ENCODE measurements at places on chromosomes 3 and 15.

- DNase-seq: no peak
These were observed 14.6 kb upstream of the TFRC start for GRCh38 chr3:196096382-196096953.

DNA sequence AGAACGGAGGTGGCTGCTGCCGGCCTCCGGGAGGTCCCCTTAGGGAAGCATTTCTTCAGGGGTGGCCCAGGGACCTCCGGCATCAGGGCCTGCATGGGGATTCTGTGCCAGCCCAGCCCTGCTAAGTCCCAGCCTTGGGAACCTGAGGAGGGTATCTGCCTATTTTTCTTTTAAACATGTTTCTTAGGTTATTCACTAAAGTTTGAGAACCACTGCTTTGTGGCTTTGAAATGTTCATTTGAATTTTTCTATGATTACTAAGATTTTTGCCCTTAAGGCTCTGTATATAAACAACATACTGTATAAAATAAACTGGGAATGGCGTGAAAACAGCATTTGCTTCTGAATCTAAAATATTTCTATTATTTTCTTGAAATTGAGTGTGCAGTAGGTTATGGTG, 24.4 kb downstream of the FAN1 start:
- DNase-seq: no peak

- no peak for DNase-seq
These were observed 34.5 kb downstream of the POMGNT2 start for GRCh38 chr3:43071313-43071893.

DNA sequence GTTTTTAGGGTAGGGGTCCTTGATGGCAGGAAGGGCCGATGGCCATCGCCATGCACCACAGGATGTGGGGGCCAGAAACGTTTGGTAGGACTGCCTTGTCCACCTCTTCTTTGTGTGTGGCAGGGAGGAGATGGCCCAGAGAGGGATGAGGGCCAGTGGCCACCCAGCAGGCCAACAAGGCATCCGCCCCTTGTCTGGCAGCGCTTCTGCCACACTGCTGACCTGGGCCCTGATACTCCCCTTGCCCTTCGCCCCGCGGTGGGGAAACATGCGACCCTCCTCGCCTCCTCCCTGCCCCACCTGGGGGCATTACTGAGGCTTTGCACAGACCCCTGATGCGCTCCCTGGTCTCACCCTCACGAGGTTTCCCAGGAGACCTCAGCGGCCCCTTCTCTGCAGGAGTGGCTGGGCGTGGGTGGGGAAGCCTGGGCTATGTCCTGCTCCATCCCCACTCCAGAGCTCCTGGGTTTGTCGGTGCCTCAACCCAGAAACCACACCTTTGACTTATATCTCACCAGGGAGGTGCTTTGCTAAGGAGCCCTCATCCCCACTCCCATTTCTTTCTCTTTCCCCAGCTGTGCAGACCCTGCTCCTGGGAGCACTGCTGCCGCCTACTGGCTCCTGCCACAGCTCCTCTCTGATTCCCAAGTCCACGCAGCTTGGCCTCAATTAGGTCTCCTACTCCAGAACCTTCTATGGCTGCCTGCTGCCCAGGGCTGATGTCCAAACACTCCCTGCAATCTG, 38.7 kb downstream of the FEM1B start:
- no peak for DNase-seq

- no peak for DNase-seq
These were observed 111.3 kb upstream of the PRR20G start for GRCh38 chr3:127399154-127399553.

- DNase-seq: no peak
These were observed 185.9 kb downstream of the MEX3B start for GRCh38 chr15:81859737-81860516.

DNA sequence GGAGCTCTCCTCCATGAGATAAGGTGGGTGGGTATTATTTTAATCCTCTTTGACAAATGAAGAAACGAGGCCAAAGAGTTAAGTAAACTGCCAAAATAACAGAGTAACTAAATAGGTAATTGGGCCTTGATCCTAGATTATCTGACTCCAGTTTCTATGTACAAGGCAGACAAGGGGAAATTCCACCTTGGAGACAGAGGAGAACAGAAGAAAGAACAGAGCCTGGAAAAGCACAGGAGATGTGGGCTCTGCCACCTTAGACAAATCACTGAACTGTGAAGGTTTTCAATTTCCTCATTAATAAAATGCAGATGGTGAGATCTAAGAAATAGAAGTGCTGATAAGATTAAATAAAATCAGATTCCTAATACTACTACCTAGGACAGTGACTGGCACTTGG, 310.2 kb upstream of the TLE3 start:
- no peak for DNase-seq

DNA sequence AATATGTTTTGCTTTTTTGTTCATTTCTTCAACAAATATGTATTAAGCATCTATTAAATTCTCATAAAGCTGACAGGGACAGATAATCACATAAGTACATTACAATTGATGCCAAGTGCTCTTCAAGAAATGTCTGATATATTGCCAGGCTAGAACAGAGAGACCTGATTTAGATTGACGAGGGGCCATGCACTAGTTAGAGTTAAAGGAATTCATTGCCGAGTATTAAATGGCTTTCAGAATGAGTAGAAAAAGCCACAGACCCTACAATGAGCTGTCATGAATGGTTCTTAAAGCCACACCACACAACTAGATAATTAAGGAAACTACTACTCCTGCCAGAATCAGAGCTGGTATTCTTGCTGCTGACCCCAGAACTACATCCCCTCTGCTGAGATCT, 250.2 kb upstream of the MME start:
- no peak for DNase-seq

DNA sequence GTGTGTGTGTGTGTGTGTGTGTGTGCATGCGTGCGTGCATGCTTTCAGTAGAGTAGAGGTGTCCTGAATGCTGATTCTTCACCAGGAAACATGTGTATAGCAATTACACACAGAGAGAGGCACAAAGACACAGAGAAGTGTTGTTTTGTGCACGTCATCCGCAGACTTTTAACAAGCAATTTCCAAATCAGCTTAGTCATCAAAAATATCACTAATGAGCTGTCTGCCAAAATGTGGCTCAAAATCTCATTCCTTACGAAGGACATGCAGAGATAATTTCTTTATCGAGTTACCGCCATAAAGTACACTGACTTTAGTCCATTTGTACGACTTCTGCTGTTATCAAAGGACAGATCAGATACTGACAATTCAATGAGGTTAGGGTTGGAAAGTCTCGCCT, 274.9 kb upstream of the RARB start:
- DNase-seq: no peak

DNA sequence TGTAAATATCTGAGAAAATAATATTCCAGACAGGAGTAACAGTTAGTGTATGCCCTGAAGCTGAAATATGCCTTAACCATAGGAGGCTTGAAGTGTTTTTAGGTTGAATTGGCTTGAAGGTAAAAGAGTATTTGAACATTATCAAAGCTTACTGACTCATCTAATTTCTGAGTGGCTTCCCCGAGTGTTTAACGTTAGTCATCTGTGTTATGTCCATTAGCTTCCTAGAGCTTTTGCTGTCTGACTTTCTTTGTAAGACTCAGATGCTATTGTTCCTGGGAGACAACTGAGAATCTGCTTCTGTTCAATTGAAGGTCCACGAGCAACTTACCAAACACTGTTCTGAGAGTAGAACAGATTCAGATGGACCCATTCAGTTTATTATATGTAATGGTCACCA, 656.8 kb upstream of the NECTIN3 start:
- no peak for DNase-seq

DNA sequence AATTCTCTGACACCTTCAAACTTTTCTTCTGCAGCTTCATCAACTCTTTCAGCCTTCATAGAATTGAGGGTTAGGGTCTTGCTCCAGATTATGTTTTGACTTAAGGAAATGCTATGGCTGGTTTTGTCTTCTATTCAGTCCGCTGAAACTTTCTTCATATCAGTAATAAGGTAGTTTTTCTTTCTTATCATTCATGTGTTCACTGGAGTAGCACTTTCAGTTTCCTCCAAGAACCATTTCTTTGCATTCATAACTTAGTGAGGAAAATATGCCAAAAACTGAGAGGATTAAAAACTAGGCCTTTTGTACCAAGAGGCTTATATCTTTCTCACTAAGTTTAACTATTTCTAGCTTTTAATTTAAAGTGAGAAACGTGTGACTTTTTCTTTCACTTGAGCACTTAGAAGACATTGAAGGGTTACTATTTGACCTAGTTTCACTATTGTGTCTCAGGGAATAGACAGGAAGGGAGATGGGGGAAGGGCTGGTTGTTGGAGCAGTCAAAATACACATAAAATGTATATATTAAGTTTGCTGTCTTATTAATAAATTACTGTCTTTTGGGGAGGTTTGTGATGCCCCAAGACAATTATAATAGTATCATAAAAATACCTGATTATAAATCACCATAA, 1110.1 kb downstream of the TBL1XR1 start:
- no peak for DNase-seq

DNA sequence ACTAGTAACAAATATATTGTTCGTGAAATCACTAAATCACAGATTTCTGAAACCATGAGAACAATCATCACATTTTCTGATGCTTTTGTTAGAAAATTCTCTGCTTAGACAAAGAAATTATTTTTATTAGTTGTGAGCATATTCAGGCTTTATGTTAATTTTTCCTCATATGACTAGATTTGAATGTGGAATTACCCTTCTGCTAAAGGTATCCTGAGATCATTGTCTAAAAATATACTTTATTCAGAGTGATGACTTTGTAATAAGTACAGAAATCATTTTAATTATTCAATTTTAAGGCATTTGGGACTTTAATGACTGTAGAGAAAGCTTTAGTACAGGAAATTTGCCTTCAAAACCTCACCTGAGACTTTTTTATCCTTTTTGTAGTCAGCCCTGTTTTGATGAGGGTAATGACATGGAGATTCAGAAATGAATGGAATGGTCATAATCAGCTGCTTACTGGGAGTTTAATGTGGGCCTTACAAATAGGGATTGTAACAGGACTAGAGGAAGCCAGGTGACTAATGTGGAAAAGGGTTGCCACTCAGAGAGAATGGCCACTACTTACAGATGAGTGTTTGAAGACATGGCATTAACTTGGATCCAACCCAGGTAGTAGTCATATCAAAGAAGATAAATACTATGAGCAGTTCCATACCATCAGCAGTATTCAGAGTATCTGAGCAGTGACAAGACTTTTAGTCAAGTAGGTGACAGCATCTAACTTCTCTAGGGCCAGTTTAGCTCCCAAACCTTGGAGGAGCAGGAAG, 148.3 kb downstream of the MBNL1 start:
- no peak for DNase-seq

GRCh38 chr3:112769286-112769978, 77.2 kb downstream of the CD200R1L start:
- no peak for DNase-seq

- no peak for DNase-seq
These were observed 3.5 kb downstream of the TBL1XR1 start for GRCh38 chr3:177193688-177194268.

GRCh38 chr15:84761607-84762131, 13.3 kb downstream of the ZNF592 start:
- DNase-seq: no peak

DNA sequence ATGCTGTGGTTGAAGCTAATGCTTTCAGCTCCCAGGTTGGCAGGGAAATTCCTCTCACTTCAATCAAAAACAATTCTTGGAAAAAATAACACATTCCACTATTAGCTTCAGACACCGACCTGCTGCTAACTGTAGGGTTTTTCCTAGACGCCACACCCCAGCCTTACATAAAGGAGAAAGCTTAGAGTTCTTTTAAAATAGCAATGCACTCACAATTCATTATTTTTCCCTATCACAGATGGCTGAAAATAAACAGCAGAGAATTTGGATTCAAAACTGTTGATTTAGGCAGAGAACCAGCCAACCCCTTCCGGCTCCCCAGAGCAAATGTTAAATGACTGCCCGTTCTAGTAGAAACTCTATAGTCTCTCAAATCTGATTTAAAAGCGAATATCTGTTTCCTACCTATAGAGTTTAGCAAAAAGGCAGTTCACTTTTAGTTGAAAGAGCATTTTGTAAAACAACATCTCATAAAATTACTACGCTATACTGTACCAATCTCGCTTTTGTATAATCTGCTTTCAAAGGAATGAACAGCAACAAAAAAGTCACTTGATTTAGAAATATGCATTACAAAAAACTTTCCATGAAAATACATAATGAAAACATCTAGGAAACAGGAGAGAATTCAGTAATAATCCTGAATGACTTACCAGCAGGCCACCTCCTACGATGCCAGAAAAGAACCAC, 586 bp downstream of the TM4SF1 start:
- DNase-seq: no peak

DNA sequence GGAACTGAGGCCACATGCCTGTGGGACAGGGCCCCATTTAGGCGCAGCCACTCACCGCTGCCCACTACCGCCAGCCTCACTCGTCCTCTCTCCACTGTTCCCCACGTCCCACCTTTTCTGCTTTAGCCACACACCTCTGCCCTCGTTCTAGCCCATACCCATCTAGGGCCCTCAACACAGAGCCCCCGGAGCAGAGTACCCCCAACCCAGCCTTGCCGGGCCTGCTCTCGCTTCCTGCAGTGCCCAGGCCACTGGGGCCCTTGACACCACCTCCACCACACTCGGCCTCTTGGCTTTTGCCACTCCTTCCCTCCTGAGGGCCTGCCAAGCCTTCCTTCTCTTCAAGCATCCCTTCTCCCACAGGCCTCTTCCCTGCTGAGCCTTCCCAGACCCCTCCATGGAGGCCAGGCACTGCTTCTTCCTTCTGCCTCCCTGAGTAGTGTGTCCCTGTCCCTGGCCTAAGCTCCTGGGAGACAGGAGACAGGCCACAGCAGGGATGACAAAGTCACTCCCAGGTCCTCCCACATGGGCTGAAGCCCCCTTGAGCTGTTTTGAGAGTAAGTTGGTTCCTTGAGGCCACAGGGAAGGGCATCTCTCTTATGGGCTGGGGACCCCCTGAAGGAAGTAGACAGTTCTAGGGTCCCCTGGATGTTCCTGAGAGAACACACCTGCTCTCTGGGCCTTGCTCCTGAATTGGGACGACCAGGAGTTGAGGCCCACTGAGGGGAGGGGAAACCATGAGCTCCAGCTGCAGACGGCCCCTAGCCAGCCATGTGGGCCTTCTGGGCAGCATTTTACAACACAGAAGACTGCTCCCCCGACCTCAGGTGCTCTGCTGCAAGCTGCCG, 4.4 kb downstream of the PRSS50 start:
- DNase-seq: no peak
